ENCODE measurements at places on chromosomes 1 and 21.

GRCh38 chr1:63363014-63363413 lies 4.4 kb upstream of the ALG6 start:
- no peak for DNase-seq

DNA sequence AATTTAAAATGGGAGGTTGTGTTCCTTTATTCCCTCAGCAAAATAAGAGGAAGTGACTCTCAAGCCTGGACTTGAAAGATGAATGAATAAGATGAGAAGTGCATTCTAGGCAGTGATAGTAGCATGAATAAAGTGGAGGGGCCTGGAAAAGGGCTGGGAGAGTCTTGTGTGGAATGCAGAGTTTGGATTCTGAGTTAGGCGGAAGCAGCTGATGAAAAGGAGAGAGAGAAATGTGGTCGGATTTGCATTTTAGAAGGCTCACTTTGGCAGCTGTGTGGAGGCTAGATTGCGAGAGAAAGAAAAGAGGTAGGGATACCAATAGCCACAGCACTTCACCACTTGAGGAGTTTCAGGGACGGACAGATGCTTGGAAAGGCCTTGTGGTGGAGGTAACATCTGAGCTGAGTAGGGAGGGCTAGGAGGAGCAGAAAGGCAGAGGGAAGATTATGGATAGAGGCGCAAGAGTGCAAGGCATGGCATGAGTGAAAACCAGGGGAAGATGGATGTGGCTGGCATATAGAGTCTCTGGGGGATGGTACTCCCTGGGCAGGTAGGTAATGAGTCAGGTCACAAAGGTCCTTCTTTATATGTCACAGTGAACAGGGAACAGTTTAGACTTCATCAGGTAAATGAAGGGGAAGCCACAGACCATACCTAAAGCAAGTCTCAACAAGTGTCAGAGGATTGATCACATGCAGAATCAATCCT lies 59.6 kb downstream of the ST3GAL3 start:
- DNase-seq: no peak

GRCh38 chr1:63918418-63918945 lies 144.7 kb downstream of the ROR1 start:
- DNase-seq: no peak

DNA sequence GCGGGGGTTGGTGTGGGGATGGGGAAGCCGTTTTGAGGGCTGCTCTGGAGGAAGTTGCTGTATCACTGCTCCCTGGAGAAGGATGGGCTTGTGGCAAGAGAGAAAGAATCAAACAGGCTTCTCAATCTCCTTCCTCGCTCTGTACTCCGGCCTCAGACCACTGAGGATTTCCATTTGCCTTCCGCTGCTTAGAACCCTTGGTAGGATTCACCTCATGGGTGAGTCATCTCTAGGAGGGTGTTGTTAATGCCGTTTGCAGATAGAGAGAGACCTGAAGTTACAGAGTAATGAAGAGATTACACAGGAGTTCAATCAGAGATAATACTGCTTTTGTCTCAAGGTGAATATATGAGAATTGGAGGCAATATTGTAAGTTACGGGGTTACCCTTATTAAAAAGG lies 15.3 kb downstream of the SLC35F3 start:
- DNase-seq: no peak

DNA sequence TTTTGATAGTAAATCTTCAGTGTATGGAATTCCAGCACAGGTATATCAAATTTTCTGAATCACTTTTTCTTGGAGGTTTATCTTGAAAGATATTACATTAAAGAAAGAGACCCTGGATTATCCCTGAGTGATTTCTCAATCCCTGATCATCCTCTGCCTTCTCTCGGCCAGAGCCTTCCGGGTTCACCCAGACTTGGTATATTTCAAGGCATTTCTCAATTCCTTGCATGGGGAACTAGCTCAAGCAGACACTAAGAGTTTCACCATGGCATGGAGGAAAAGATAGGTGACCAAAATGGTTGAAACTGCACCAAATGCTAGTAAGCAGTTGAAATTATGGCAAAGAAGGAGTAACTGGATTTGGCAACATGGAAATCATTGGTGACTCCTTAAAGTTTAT lies 5.7 kb downstream of the VAMP4 start:
- no peak for DNase-seq

DNA sequence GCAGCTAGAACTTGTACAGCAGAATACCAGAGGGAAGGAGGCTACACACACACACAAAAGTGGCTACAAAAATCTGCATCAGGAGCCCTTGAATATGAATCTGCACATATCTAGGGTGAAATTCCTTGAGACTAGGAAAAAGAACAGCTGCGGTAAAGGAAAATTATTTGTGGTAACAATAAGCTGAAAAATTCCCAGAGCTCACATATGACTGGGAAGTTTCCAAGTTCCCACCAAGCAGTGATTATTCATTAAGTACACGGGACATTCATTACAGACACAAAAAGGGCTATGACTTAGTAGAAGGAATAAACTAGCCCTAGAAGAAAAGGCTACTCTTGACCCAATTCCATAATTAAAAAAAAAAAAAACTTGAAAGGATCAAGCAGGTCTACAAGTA lies 149.5 kb upstream of the BACE2 start:
- no peak for DNase-seq

DNA sequence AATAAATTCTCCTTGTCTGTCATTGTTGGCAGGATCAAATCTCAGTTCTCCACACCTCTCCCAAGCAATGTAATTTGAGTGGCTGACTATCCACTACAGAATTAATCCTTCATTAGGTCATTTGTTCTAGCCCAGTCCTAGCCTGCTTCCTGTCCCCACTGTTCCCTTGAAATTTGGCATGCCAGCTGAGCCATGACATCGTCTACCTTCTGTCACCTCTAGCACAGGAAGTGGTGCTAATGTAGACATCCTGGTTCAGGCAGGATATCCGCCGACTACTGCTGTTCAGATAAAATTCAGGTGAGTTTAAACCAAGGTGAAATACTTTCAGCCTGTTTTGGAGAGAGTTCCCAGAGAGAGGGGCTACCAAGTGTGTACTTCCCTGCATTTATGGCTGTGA lies 5.9 kb downstream of the CHRM3 start:
- no peak for DNase-seq

- no peak for DNase-seq
These were observed 394.2 kb upstream of the LYPLAL1 start for GRCh38 chr1:218779341-218780100.

GRCh38 chr1:16342331-16343062 lies 9.8 kb downstream of the FBXO42 start:
- no peak for DNase-seq

- no peak for DNase-seq
These were observed 13.2 kb downstream of the FNDC7 start for GRCh38 chr1:108725906-108726305.

GRCh38 chr1:115594600-115594999 lies 47.2 kb upstream of the VANGL1 start:
- no peak for DNase-seq

- DNase-seq: no peak
These were observed 178.7 kb downstream of the MRPL39 start for GRCh38 chr21:25428537-25428936.
